ENCODE measurements at places on chromosomes 6 and 20. TPM values are rescaled to one million over a fixed set of nuclear protein-coding genes. Genes with fewer than 3 reads are reported as not detected.

MOG gene
- not detected for total RNA-seq

TINAG gene
- total RNA-seq = 0.76 TPM

LY6G6F gene
- total RNA-seq = not detected

SUMO4 gene
- total RNA-seq = 2.6 TPM

CTCFL gene
- 0.12 TPM for total RNA-seq

ABHD16B gene
- not detected for total RNA-seq

LTB gene
- 2.4 TPM for total RNA-seq

MED23 gene
- 42.1 TPM for total RNA-seq

FAXC gene
- 5.3 TPM for total RNA-seq

PLCB1 gene
- total RNA-seq = 20.5 TPM

RPRD1B gene
- 26.8 TPM for total RNA-seq

C6orf141 gene
- total RNA-seq = 2.9 TPM

EPPIN gene
- total RNA-seq = not detected

ALDH8A1 gene
- 11.0 TPM for total RNA-seq

MBOAT1 gene
- total RNA-seq = 7.1 TPM
